ENCODE measurements at places on chromosomes 12 and 14.

GRCh38 chr14:39107591-39107996 lies 4.6 kb upstream of the SEC23A start:
- no peaks in the 10 kb centered on the region for H3K36me3 ChIP-seq
- no peak for DNase-seq
- no peak overlapping the region for H3K4me3 ChIP-seq
- H3K27me3 ChIP-seq, result no peaks in the 10 kb centered on the region

DNA sequence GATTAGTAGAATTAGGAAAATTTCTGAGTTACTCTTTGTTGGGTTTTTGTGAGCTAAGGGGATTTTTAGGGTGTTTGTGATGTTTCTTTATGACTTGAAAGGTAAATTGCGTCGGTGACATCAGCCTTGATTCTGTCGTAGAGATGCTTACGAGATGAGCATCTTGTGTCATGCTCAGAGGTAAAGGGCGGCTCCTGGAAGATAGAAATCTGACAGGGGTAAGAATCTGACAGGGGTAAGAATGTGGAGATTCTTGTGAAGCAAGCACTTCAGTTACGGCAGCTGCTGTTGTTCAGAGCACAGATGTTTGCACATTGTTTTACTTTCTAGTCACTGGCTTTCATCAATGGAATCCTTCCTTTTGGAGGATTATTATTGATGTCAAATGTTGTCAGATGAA lies 22.5 kb downstream of the EML1 start:
- no peak overlapping the region for H3K4me3 ChIP-seq
- H3K27me3 ChIP-seq, result no peaks in the 10 kb centered on the region
- no peak overlapping the region for H3K27ac ChIP-seq
- no peak for DNase-seq
- peaks cover 14% of the 10 kb centered on the region for H3K4me1 ChIP-seq
- H3K36me3 ChIP-seq, result no peaks in the 10 kb centered on the region

- no peak overlapping the region for H3K27ac ChIP-seq
- H3K36me3 ChIP-seq, result no peaks in the 10 kb centered on the region
- H3K4me3 ChIP-seq, result no peak overlapping the region
- DNase-seq, result no peak
Measured at GRCh38 chr12:46351886-46352650, 20.5 kb downstream of the SLC38A2 start.

DNA sequence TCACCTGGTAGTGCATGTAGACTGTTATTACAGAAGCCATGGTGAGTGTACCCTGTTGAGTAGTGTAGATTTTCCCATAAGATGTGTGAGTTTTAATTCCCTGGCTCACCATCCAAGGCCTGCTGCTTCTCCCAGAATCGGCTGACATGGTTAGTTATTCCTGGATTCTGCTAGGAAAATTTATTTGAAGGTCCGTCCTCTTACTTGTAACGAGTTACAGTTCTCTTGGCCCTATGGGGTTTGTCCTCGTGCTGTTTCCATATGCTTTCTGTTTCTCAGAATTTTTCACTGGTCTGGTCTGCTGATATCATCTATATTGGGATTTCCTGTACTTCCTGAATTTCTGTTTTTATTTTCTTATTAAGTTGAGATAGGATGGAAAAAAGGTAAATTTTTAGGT lies 423.3 kb upstream of the RGS6 start:
- no peaks in the 10 kb centered on the region for H3K27me3 ChIP-seq
- H3K36me3 ChIP-seq, result no peaks in the 10 kb centered on the region
- no peak overlapping the region for H3K27ac ChIP-seq
- DNase-seq, result no peak
- H3K4me3 ChIP-seq, result no peak overlapping the region

DNA sequence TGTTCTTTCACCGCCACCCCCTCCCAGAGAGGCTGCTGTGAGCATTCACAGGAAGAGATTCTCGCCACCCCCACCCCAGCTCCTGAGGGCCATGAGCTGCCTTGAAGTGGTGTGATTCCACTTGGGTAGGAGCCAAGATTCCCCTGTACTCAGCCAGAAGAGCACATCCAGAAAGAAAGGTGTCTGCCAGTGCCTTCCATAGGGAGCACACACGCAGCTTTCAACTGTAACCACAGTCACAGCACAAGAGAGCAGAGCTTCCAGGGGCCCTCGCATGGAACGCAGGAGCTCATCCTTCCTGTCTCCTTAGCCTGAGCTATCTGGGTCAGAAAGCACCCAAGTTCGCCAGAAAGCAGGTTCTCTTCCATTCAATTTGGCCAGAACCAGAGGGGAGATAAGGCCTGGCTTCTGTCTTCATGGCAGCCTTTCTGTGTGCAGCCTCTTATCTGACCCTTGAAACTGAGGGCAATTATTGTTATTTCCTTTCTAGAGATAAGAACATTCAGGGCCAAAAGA lies 66.6 kb upstream of the SCN8A start:
- H3K27me3 ChIP-seq, result no peaks in the 10 kb centered on the region
- no peaks in the 10 kb centered on the region for H3K36me3 ChIP-seq
- DNase-seq, result no peak
- H3K4me1 ChIP-seq, result no peaks in the 10 kb centered on the region

- H3K27me3 ChIP-seq, result no peaks in the 10 kb centered on the region
- no peak overlapping the region for H3K27ac ChIP-seq
- peaks cover 60% of the 10 kb centered on the region for H3K36me3 ChIP-seq
- H3K4me1 ChIP-seq, result peaks cover 24% of the 10 kb centered on the region
- DNase-seq, result no peak
Measured at GRCh38 chr14:104776961-104777807, 18.4 kb downstream of the AKT1 start.

GRCh38 chr12:108247130-108247529 lies 92.0 kb downstream of the CMKLR1 start:
- H3K4me1 ChIP-seq, result no peaks in the 10 kb centered on the region
- no peaks in the 10 kb centered on the region for H3K36me3 ChIP-seq
- H3K27me3 ChIP-seq, result no peaks in the 10 kb centered on the region
- no peak overlapping the region for H3K4me3 ChIP-seq
- no peak for DNase-seq
- no peak overlapping the region for H3K27ac ChIP-seq

- no peak for DNase-seq
- no peaks in the 10 kb centered on the region for H3K27me3 ChIP-seq
- no peaks in the 10 kb centered on the region for H3K4me1 ChIP-seq
- H3K27ac ChIP-seq, result no peak overlapping the region
- H3K4me3 ChIP-seq, result no peak overlapping the region
Measured at GRCh38 chr14:52395728-52396127, 81.6 kb downstream of the PTGER2 start.

DNA sequence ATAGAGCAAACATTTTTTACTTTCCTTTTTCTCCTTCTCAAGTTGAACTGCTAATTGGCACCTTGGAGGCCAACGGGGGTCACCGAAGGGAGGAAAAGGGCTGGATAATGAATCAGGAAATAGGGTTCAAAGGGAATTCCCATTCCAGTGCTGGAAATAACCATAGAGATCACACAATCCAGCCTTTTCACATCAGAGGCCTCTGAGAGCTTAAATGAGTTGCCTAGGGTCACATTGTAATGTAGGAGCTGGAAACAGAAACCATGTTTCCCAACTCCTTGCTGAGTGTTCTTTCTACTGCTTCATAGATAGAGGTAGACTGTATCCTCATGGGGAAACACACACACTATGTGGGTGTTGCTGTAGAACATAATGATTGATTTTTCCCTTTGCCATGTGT lies 60.6 kb upstream of the DDHD1 start:
- H3K27me3 ChIP-seq, result no peaks in the 10 kb centered on the region
- no peak overlapping the region for H3K4me3 ChIP-seq
- peaks cover 7% of the 10 kb centered on the region for H3K4me1 ChIP-seq
- H3K36me3 ChIP-seq, result no peaks in the 10 kb centered on the region

- DNase-seq, result no peak
- no peaks in the 10 kb centered on the region for H3K27me3 ChIP-seq
- H3K4me3 ChIP-seq, result no peak overlapping the region
- H3K4me1 ChIP-seq, result peaks cover 6% of the 10 kb centered on the region
Measured at GRCh38 chr12:85564786-85565185, 271.4 kb downstream of the RASSF9 start.

- H3K27me3 ChIP-seq, result no peaks in the 10 kb centered on the region
- peaks cover 3% of the 10 kb centered on the region for H3K36me3 ChIP-seq
- no peak for DNase-seq
Measured at GRCh38 chr12:94434171-94434570, 25.5 kb downstream of the CEP83 start.

GRCh38 chr14:64081174-64081746 lies 212.9 kb downstream of the ESR2 start:
- no peak for DNase-seq
- H3K4me3 ChIP-seq, result no peak overlapping the region
- H3K4me1 ChIP-seq, result no peaks in the 10 kb centered on the region
- H3K27me3 ChIP-seq, result no peaks in the 10 kb centered on the region

DNA sequence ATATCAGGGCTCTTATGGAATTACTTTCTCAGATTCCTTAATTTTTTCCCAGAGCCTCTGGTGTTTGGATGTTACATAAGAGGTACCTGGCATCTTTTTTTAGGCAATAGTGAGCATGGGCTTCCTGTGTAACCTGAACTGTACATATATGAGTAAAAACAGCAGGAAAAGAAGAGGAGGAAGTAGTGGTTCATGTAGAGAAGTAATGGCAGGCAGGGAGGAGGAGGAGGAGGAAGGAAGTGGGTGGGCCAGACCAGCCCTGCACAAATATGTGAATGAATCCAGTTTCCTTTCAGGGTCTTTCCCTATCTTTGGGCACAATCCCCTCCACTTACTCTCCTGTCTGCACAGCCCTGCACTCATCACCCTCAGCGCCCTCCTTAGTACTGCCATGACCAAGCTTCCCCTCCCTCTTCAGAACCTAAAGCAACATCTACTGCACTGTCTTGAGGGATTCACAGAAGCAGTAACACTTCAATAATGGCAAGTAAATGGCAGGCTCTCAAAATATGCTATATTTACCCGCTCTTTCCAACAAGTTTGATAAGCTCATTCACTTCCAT lies 40.9 kb upstream of the GSG1 start:
- no peaks in the 10 kb centered on the region for H3K27me3 ChIP-seq
- no peak overlapping the region for H3K27ac ChIP-seq
- no peak for DNase-seq
- H3K4me1 ChIP-seq, result no peaks in the 10 kb centered on the region
- no peaks in the 10 kb centered on the region for H3K36me3 ChIP-seq

- DNase-seq, result no peak
- no peak overlapping the region for H3K27ac ChIP-seq
- no peaks in the 10 kb centered on the region for H3K4me1 ChIP-seq
- no peaks in the 10 kb centered on the region for H3K36me3 ChIP-seq
Measured at GRCh38 chr14:92619671-92620456, 106.3 kb downstream of the RIN3 start.

- DNase-seq, result no peak
- no peaks in the 10 kb centered on the region for H3K36me3 ChIP-seq
- no peaks in the 10 kb centered on the region for H3K27me3 ChIP-seq
- H3K4me1 ChIP-seq, result no peaks in the 10 kb centered on the region
Measured at GRCh38 chr12:68206446-68206845, 19.2 kb downstream of the IL26 start.

DNA sequence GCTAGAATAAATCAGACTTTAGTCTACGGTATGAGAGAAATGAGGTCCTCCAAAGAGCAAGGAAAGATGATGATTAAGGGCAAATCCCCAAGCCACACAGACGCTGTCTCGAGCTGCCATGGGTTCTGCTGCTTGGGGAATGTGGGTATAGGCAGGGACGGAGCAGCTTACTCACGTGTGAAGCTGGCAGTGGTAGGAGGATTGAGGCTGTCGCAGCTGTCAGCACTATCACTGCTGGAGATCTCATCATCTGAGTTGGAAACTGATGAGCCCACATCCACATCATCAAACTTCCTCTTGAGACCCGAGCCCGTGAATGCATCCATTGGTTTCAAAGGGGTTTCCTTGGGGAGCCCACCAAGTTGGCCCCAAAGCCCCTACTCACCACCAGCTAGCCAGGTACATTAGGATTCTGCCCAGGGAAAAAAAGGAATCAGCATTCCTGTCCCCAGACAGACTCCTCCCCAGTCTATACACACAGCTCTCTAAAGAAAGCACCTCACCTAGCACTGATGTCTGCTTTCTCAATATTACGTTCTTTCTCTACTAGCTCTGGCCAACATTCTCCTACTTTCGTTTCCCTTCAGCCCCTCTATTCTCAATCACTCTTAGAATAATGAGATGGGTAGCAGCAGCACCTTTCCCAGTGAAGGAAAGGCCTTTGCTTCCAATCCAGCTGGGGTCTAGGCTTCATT lies 7.0 kb downstream of the CSRNP2 start:
- no peak overlapping the region for H3K27ac ChIP-seq
- no peaks in the 10 kb centered on the region for H3K27me3 ChIP-seq

- peaks cover 2% of the 10 kb centered on the region for H3K4me1 ChIP-seq
- DNase-seq, result no peak
- H3K36me3 ChIP-seq, result no peaks in the 10 kb centered on the region
- no peaks in the 10 kb centered on the region for H3K27me3 ChIP-seq
- H3K27ac ChIP-seq, result no peak overlapping the region
Measured at GRCh38 chr14:20848316-20848954, 42.8 kb upstream of the RNASE3 start.

- H3K36me3 ChIP-seq, result peaks cover 55% of the 10 kb centered on the region
- no peak for DNase-seq
- peaks cover 3% of the 10 kb centered on the region for H3K4me1 ChIP-seq
- H3K27me3 ChIP-seq, result no peaks in the 10 kb centered on the region
Measured at GRCh38 chr12:124347805-124348658, 53.1 kb downstream of the RFLNA start.

DNA sequence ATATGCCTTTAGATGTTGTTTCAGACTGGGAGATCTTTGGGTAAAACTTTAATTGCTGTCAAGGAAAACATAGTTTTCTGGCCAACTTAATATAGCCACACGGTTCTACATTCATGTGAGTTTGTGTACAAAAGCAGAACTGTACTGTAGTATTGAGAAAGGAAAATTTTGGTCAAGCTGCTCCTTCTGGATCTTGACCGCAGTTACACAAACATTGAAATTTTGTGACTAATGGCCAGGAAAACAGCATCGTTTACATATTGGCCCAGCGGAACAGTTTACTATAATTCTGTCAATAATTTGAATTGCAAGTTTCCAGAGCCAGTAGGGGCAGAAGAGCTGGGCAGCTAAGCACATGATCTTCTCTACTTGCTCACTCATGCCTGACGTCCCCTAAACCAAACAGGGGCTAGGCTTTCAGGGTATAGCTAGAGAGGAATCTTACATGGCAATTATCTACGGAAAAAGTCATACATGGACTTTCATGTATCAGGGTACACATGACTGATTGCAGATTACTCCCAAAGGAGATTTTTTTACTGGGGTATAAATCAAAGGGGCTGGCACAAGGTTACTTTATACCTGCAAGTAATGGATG lies 11.4 kb upstream of the ART4 start:
- no peaks in the 10 kb centered on the region for H3K36me3 ChIP-seq
- H3K27ac ChIP-seq, result no peak overlapping the region
- no peak for DNase-seq
- H3K4me3 ChIP-seq, result no peak overlapping the region
- peaks cover 5% of the 10 kb centered on the region for H3K4me1 ChIP-seq

GRCh38 chr14:65513671-65514070 lies 101.1 kb downstream of the FUT8 start:
- no peaks in the 10 kb centered on the region for H3K4me1 ChIP-seq
- no peak for DNase-seq

- no peaks in the 10 kb centered on the region for H3K27me3 ChIP-seq
- H3K36me3 ChIP-seq, result no peaks in the 10 kb centered on the region
- H3K4me3 ChIP-seq, result no peak overlapping the region
- no peaks in the 10 kb centered on the region for H3K4me1 ChIP-seq
- DNase-seq, result no peak
Measured at GRCh38 chr14:34050606-34051005, 99.7 kb upstream of the EGLN3 start.

- no peak for DNase-seq
- H3K36me3 ChIP-seq, result no peaks in the 10 kb centered on the region
- no peak overlapping the region for H3K27ac ChIP-seq
- no peaks in the 10 kb centered on the region for H3K4me1 ChIP-seq
- H3K27me3 ChIP-seq, result no peaks in the 10 kb centered on the region
Measured at GRCh38 chr12:81465876-81466275, 293.3 kb downstream of the PPFIA2 start.

GRCh38 chr12:41339784-41340183 lies 151.7 kb downstream of the PDZRN4 start:
- no peak for DNase-seq
- H3K4me3 ChIP-seq, result no peak overlapping the region
- no peak overlapping the region for H3K27ac ChIP-seq
- H3K4me1 ChIP-seq, result peaks cover 6% of the 10 kb centered on the region

Measured in neuronal stem cell (in vitro differentiated cells).